ENCODE measurements at places on chromosomes 4 and X.

- no peak for DNase-seq
Measured at GRCh38 chr4:98657531-98658286, 702 bp downstream of the TSPAN5 start.

GRCh38 chrX:54817220-54817820 lies 9.8 kb downstream of the MAGED2 start:
- no peak for DNase-seq

DNA sequence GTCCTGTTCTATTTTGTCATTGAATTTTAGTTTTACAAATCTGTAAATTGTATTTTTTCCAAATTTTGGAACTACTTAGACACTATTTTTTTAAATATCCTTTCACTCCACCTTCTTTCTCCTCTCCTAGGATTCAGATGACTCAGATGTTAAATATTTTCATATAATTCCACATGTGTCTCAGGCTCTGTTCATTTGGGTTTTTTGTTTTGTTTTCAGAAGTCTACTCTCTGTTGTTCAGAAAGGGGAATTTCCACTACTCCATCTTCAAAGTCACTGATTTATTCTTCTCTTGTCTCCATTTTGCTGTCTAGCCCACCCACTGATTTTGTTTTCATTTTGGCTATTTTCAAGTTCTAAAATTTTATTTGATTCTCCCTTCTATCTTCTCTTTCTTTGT lies 264.0 kb upstream of the SLIT2 start:
- DNase-seq = no peak

- DNase-seq = no peak
Measured at GRCh38 chrX:65987811-65988210, 52.1 kb downstream of the VSIG4 start.

DNA sequence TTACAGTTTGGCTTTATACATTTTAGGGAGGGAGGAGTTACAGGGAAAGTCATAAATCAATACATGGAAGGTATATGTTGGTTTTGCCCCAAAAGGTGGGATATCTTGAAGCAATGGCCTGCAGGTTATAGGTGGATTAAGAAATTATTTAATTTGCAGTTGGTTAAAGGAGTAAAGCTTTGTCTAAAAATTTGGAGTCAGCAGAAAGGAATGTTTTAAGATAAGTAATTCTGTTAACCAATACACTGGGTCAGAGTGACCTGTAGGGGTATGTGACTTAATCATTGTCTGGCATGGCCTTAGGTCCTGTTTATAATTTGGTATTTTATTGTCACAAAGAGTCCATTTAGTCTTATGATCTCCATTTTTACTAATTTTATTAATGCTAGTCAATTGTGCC lies 115.0 kb downstream of the AGTR2 start:
- DNase-seq = no peak

- no peak for DNase-seq
Measured at GRCh38 chr4:123359449-123360315, 36.9 kb upstream of the SPRY1 start.

DNA sequence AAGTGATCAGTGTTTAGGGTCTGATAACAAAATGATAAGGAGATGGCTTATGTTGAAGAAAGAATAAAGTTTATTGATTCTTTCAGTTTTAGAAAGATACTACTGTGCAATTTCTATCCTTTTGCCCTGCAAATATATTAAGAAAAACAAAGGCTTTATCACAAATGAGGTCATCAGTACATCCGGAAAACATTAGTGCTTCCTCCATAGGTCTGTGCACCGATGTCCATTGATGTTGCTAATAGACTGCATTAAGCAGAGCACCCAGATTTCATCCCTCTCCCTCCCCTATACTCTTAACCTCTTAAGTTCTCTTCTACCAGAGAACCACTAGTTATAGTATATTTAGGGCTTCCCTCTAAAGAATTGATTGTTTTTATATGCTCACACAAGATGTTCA lies 53.7 kb upstream of the HHIP start:
- no peak for DNase-seq

GRCh38 chrX:69124108-69124507 lies 41.1 kb downstream of the PJA1 start:
- no peak for DNase-seq

DNA sequence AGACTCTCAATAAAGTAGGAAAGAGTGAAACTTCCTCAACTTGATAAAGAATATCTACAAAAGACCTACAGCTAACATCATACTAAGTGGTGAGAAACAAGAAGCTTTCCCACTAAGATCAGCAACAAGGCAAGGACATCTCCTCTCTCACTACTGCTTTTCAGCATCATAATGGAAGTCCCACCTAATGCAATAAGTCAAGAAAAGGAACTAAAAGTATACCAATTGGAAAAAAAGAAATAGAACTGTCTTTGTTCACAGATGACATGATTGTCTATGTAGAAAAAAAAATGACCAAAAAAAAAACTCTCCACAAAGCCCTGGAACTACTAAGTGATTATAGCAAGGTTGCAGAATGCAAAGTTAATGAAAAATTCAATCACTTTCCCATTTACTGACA lies 25.1 kb upstream of the SH3RF1 start:
- no peak for DNase-seq
